GM12892 (cell line): ENCODE measurements at places on chromosomes 6 and 20.

DNA sequence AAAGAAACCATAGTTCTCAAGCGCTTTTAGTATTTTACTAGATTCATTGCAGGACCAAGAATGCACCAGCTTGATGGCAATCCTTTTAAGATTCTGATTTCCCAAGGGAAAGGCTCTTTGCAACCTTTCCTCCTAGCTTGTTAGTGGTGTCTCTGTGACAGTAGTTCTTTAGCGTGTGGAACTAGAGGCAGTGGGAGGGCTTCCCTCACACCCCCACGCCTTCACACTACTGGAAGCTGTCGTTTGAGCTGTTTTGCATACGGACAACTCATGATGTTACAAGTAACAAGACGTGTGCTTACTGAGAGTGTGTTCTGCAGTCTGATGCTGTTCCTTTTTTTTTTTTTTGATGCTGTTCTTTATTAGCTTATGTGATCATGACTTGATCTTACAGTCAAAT, 34.1 kb downstream of the EYA4 start:
- DNase-seq, result no peak

DNA sequence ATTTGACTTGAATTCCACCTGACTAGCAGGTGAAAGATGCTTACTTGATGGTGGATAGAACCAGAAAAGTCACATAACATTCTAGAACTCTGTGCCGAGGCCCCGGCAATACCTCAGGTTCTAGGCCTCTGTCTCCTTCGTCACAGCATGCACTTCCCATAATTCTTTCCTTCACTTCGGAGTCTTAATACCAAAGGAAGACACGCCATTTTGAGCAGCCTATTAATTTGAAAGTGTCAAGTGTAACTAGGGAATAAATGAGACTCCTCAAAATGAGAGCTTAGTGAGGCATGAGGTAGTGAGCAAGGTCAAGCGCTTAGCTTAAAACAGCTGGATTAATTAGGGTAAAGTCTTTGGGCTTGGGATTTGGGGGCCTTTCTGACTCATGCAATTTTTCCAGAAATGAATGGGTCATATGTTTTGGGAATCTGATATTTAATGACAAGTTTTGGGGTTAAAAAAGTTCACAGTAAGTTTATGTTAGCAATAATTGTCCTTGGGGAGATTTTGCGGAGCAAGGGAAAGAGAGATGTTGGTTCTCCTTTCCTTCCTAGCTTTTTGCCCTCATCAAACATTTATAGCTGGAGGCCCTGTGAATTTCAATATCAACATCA, 29.1 kb upstream of the SGK1 start:
- no peak for DNase-seq

GRCh38 chr6:90044833-90045381, 150.6 kb downstream of the GJA10 start:
- DNase-seq, result no peak

DNA sequence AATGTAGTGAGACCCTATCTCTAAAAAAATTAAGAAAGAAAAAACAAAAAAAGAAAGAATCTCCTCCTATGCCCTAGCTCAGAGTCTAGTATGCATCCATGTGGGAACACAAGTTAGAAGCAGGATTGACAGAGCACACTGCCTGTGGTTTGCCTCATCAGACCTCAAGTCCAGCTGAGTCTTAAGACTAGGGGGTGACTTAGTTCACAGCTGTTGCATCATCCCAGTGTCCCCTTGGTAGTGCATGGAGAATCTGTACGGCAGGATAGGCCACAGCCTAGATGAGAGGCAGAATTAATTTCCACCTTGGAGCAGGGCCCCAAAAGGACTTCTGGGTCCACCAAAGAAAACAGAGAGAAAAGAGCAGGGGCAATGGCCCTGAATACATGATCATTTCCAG, 13.7 kb downstream of the PNPLA1 start:
- no peak for DNase-seq

- no peak for DNase-seq
Observed at GRCh38 chr6:97113170-97113569, 169.8 kb downstream of the MMS22L start.

GRCh38 chr20:10402938-10403608, 30.9 kb downstream of the MKKS start:
- no peak for DNase-seq

- no peak for DNase-seq
Observed at GRCh38 chr20:46438156-46438750, 31.8 kb upstream of the ELMO2 start.

- peak; percentile 46 for DNase-seq
Observed at GRCh38 chr6:159969921-159970320, 1.0 kb downstream of the IGF2R start.

DNA sequence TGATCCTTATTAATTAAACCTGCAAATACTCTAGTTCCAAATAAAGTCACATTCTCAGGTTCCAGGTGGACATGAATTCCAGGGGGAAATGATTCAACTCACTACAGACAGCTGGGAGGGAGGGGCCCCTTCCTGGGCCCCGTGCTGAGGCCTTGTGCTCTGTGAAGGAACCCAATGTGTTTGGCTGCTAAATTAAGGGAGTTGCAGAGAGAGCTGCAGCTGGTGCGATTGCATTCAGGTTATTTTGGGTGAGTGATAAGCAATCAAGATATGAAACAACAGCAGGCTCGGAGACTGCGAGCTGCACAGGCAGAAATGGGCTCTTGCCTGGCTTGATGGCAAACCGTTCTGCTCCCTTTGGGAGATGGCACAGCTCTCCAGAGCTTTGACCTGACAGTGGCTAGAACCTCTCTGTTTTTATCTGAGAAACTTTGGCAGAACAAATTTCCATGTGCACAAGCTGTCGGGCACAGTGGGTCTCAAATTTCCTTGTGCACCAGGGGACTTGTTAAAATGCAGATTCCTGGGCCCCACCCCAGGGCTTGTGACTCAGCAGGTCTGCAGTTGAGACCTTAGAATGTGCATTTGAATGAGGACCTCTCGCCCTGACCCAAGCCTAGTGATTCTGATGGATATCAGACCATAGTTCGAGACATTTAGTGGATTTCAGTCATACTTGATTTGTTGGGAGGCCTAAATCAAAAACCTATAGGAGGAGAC, 9.8 kb downstream of the MAPK13 start:
- no peak for DNase-seq

DNA sequence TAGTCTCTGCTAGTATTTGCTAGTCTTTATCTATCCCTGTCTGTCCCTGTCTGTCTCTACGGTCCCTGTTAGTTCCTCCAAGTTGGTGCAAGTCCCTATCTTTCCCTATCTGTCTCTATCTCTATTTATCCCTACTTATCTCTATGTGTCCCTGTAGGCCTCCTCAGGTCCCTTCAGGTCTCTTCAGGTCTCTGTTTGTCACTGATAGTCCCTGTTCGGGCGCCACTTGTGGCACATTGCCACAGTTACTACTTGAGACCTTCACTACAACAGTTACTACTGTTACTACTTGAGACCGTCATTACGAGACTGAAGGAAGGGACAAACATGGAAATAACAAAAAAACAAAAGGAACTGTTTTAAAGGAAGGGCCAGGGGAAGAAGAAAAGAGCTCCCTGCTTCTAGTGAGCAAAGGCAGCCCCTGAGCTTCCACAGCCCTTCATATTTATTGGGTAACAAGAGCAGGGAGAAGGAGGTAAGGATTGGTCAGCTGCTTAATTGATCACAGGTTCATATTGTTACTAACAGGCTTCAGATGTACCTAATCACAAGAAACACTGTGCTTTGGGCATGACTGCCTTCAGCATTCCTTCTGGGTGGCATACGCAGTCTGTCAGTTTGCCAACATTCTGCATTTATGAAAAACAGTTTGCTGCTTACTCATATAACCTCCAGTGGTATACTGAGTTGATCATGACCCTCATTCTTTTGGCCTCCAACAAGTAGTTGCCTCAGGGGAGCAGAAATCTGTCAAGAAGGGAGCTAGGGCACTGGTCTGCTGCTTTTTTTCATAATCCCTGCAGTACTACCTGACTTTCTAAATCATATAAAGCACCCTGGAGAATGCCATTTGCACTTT, 8.4 kb downstream of the EPB41L2 start:
- no peak for DNase-seq

DNA sequence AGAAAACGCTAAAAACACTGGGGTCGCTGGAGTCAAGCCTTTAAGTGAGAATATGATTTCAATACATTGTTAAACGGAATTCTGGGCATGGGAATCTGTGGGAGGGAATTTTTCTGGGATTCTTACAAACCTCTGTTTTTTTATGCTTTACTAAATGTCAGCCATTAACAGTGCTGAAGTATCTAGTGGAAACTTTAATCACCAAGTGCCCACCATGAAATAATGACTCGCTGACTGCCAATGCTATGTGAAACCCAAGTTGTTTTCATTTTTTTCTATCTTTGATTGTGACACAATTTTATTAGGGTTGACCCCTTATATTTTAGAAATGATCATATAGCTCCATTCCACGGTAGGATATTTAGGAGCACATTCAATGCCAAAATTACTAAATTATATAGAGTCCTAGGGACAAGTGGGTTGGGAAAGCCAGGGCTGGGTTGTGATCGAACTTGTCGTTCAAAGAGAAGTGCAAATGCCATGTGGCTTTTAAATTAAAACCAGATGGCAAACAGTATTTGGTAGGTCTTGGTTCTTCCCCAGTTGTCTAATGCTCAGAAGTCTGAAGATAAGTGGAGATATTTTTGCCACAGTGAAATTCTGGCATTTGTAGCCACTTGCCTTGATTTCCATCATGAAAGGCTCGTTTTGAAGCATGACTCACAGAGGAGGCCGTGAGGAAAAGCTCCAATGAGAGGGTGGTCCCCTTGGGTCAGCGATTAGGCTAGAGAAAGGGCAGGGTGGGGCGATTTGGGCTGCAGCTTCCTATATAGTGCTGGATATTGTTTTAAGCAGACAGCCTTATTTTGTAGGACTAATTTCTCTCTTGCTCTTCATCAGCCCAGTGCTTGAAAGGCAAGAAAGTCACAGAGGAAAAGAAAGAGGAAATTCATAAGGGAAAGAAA, 254.4 kb upstream of the JAG1 start:
- DNase-seq, result no peak

- DNase-seq, result no peak
Observed at GRCh38 chr6:39453241-39453640, 130.7 kb upstream of the KCNK16 start.

DNA sequence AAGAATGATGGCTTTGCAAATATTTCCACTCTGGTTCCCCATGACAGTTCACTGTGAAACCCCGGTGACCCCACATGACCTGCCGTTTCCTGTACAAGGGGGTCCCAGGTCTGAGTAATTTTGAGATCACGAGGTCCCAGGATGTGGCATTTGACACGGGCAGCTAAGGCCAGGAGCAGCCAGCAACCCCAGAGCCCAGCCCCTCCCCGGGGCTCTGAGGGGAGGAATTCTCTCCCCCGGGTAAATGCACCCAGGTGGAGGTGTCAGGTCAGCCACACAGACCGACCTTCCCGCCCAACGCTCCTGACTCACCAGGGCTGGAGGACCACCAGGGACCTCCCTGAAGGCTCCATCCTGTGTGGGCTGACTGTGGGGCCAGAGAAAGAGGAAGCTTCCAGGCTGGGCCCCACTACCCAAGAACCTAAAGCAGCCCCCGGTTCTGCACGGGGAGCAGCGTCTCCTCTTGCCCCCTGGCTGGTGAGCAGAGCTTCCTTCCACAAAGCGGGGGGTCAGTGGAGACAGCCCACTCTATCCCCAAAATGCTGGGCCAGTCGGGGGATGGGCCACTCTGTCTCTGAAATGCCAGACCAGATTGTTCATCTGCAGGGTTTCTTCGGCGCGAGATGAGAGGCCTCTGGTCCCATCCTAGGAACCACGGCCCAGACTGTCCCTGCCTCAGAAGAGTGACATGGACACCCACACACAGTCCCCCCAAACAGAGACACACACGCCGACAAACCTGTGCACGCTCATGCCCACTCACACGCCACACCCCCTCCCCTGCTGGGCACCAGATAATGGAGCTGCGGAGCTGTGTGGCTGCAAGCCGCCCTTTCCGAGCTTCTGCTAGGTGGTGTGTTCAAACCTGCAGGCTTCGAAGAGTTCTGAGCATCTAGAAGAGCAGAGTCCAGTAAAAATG, 23.4 kb upstream of the SLCO4A1 start:
- DNase-seq, result peak; percentile 69

DNA sequence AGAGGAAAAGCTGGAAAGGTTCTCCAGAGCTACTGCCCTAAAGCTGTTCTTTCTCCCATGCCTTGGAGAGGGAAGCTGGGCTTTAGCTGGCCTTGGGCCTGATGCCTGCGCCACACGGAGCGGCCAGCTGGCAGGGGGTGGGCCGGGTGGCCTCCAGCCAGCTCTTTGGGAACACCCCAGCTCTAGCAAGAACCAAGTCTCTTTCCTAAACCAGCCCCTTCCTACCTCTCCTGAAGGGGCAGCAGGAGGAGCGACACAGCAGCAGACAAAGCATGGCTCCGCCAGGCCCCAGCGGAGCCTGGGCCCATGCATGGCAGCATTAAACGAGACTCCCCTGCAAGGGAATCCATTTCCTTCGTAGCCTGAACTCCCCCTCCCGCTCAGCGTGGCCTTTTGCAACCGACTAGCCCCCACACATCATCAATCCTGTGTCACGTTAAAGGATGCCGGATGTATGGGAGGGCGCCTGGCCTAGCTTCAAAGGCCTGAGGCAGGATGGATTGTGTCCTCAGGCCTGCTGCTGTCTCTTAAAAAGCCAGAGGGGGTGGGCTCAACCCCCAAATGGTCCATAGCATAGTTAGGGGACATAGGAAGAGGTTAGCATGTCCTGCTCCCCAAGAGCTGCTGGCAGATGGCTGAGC, 14.0 kb downstream of the MRPS18A start:
- DNase-seq, result no peak

GRCh38 chr6:82767037-82767436, 298.6 kb downstream of the UBE3D start:
- DNase-seq, result no peak
